Fibroblast of pulmonary artery (primary cell): ENCODE measurements at places on chromosomes 7 and 10.
A peak's percentile ranks its signal among the peaks of the same experiment; 100 is the strongest.

DNA sequence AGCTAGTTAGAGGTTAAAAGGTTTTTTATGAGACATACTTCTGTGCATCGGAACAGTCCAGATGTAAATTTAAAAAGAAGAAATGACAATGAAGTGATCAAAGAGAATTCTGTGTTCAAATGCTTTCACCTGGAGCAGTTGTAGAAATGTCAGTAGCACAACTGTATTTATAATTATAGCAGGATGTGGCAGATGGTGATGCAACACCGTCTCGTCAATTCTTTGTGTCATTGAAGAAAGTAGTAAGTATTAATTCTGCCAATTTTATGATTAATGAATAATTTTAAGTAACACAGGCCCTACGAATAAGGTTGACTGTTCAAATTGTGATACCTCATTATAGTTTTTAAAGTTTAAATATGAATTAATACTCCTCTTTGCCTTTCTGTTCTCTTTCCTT lies 171.1 kb downstream of the ADK start:
- no peak for DNase-seq

- no peak for DNase-seq
Observed at GRCh38 chr7:27271384-27271783, 28.8 kb downstream of the EVX1 start.

DNA sequence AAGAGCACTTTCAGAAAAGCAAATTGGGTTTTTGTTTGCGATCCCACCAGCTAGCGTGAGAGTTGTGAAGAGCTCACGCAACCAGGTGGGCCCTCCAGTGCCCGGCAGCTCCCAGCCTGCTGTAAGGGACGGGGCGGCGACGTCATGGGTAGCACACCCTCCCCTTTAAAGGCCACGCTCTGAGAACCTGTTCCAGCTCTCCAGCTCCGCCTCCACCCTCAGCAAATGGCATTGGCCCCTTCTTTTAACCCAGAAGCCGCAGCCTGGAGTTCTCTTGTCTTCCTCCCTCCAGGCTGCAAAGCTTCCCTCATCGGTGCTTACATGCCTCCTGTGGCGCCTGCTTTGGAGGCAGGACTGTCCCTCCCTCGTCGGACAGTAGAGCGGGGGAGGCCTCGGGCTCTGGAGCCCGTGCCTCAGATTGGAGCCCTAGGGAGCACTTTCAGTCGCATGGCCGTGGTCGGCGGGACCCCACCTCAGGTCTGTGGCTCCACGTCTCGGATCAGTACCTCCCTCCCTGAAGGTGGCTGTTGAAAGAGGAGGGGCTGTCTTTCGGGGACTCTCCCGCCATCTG lies 32.9 kb downstream of the WIPI2 start:
- DNase-seq, result no peak

GRCh38 chr7:149454006-149454405 lies 6.9 kb downstream of the ZNF777 start:
- DNase-seq, result no peak

GRCh38 chr10:114905450-114905849 lies 32.5 kb upstream of the TRUB1 start:
- DNase-seq, result peak; percentile 20

GRCh38 chr10:44511601-44512000 lies 126.7 kb upstream of the CXCL12 start:
- no peak for DNase-seq

GRCh38 chr7:26284995-26285632 lies 6.5 kb upstream of the SNX10 start:
- no peak for DNase-seq

GRCh38 chr10:112583236-112583939 lies 136.4 kb downstream of the VTI1A start:
- DNase-seq, result no peak
